A673 (cell line): ENCODE measurements at places on chromosomes 1 and 21. TPM values are rescaled to one million over a fixed set of nuclear protein-coding genes. Genes with fewer than 3 reads are reported as not detected.

CELA2A gene
- total RNA-seq = not detected in 2 replicates

SUSD4 gene
- total RNA-seq = not detected in 2 replicates

DNA sequence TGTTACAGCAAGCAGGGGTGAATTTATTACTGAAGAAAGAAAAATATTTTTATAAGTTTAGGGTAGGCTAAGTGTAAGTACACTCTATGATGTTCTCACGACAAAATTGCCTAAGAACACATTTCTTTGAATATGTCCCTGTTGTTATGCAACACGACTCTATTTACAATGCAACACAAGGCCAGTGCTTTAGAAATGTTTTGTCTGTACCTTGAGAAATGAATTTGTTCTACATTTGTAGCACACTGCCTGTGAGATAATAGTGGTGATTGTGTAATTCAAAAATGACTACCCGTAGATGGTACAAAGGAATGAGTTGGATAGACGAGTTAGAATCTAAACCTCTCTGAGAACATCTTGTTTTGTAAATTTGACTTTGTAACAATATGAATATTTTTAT lies 63.7 kb upstream of the IGSF5 start:
- no peaks in the 10 kb centered on the region for H3K36me3 ChIP-seq
- H3K27ac ChIP-seq = no peak overlapping the region
- DNase-seq = no peak
- no peaks in the 10 kb centered on the region for H3K27me3 ChIP-seq
- no peak overlapping the region for H3K4me3 ChIP-seq

DNA sequence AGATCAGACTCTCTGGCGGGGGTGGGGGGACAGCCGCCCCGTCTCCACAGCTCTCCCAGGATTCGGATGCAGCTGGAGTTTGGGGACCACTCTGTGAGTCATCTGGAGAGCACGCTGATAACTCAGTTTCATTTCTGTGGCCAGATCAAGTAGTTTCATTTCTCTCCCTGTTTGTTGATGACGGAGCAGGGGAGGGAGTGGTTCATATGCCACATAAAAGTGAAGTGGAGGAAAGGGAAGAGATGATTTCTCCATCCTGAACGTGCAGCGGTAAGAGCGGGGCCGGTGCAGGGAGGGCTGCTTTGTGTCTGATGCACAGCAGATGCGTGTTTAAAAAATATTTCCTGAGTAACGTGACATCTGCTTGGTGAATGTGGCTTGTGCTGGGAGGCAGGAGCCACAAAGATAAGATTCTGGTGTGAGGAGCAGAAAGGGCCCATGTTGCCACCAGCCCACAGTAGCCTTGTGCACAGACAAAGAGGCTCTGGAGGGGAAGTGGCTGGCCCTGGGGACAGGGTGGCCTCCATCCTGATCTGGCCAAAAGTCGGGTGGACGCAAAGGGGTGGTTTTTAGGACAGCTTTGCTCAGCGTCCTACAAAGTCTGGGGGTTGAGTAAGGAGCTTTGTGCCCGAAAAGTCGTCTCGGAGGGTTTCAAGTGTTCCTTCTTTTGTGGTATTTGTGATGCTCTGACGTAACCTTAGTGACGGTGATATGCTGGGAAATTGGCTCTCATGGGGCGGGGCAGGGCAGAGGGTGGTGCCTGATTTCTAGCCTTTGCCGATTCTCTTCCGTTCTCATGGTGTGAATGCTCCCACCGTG lies at the start of gene MX2:
MX2 (plus strand) TSS at position 242 of the 819 bp plus-strand sequence. CDS start 14,880 bp downstream, outside the sequence.
- H3K4me1 ChIP-seq = no peaks in the 10 kb centered on the region
- no peaks in the 10 kb centered on the region for H3K36me3 ChIP-seq
- DNase-seq = no peak
- no peak within 1 kb of the TSS for H3K4me3 ChIP-seq
- H3K27ac ChIP-seq = no peak within 1 kb of the TSS
- peaks cover 5% of the 10 kb centered on the region for H3K27me3 ChIP-seq

DNA sequence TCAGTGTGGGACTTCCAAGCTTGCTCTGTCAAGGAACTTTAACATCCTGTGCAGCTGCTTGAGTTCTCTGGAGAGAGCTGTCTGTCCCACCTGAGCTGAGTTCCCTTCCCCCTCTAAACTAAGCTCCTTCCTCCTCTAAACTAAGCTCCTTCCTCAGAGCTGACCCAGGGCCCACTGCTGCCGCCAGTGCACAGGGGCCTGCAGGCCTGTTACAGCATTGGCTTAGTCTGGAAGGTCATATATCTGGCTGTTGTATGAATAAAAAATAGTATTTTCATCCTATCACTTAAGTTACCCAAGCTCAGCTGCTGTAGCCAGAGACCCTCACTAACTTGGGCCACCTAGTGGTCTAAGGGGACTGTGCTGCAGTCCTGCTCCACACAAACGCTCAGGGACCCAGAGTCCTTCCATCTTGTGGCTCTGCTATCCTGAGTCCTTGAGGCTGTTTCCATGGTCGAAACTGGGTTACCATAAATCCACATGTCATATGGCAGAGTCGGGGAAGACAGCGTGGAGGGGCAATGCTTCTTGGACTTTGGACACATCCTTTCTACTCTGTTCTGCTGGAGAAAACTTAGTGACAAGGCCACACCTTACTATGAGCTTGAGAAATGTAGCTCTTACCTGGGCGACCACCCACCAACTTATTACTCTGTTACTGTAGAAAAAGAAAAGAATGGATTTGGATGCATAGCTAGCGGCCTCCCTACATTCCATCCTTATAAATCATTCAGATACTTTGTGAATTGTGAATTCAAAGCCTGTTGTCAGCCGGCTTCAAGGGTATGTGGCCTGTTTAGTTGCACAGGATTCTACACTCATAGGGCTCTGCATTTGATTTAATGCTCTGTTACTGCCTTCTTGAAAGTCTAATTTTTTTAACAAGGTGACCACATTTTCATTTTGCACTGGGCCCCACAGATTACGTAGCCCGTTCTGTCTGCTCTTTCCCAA lies 71.4 kb upstream of the GCLM start:
- H3K36me3 ChIP-seq = no peaks in the 10 kb centered on the region
- H3K27me3 ChIP-seq = no peaks in the 10 kb centered on the region
- H3K4me3 ChIP-seq = no peak overlapping the region
- DNase-seq = peak; percentile 50
- H3K4me1 ChIP-seq = no peaks in the 10 kb centered on the region
- no peak overlapping the region for H3K27ac ChIP-seq

DNA sequence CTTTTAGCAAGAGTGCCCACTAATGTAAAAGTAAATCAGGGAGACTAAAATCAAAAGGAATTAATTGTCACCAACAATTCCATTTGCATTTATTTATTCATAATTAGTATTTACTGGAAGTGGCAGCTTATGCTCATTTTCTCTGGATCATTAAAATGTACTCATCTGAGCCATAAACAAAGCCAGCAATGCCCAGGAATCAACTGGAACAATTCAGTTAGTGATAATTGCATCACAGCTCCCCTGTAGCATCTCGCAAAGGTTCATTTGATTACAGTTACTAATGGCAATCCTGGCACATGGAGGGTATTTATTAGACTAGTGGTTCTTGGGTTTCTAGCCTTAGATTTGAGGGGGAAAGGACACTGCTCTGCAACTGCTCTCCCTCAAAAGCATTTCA lies 92.7 kb upstream of the C1orf21 start:
- no peak overlapping the region for H3K27ac ChIP-seq
- H3K4me1 ChIP-seq = peaks cover 37% of the 10 kb centered on the region
- no peaks in the 10 kb centered on the region for H3K36me3 ChIP-seq
- no peak for DNase-seq
- H3K27me3 ChIP-seq = no peaks in the 10 kb centered on the region
